Tongue (tissue), 3 donors: ENCODE measurements at places on chromosomes 7 and 10. TPM values are rescaled to one million over a fixed set of nuclear protein-coding genes. Genes with fewer than 3 reads are reported as not detected.

Gene AGR3
- total RNA-seq, result 4.9 TPM

Gene SEC61G
- total RNA-seq, result 105 TPM

GRCh38 chr7:51006483-51007235, 224.0 kb upstream of the GRB10 start:
- no peak for DNase-seq

Gene ACSL5
- total RNA-seq, result 3.7 TPM

GRCh38 chr10:71128311-71128980, 83.9 kb upstream of the UNC5B start:
- no peak for DNase-seq

DNA sequence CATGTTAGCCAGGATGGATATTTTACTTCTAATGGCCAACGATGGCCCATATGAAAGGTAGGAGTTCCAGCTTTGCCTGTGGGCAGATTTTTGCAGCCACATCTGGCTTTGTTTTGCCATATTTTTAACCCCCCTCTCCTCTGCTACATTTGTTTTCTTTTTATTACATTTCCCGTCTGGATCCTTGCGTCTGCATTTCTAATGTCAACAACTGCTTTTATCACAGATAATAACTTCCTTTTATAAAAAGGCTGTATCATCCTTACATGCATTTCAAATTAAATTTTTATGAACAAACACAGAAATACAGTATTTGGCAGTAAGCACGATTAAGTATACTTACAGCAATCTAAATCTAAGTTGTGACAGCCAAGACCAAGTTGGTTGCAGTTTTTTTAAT, 156.0 kb downstream of the BAMBI start:
- no peak for DNase-seq

Gene BCCIP
- total RNA-seq, result 49.6 TPM
